ENCODE measurements at places on chromosomes 5 and 9. TPM values are rescaled to one million over a fixed set of nuclear protein-coding genes. Genes with fewer than 3 reads are reported as not detected.

The LAMC3 gene
- under 0.01 TPM for total RNA-seq

The SAXO1 gene
- not detected for total RNA-seq

The ENTPD8 gene
- 0.33 TPM for total RNA-seq

The IFNK gene
- not detected for total RNA-seq

The F2RL1 gene
- 135 TPM for total RNA-seq

The PHF24 gene
- not detected for total RNA-seq
